GDM1 (cell line): ENCODE measurements at places on chromosomes 16 and 17.

DNA sequence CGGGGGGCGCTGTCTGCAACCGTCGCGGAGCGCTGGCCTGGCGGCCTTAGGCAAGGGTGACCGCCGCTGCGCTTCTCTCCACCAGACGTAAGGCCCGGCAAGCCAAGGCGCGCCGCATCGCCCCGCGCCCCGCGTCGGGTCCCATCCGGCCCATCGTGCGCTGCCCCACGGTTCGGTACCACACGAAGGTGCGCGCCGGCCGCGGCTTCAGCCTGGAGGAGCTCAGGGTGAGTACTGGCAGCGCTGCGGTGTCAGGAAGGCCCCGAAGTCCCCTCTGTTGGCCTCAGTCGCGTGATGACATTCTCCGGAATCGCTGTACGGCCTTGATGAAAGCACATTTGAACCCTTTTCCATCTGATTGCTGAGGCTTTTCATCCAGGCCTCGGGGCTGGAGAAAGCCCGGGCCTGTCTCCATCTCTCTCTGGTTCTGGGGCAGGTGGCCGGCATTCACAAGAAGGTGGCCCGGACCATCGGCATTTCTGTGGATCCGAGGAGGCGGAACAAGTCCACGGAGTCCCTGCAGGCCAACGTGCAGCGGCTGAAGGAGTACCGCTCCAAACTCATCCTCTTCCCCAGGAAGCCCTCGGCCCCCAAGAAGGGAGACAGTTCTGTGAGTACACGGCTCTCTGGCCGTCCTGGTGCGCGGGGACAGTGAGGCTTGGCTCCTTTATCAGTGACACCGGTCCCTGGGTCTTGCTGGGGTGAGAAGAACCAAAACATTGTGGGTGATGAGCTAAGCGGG, 831 bp downstream of the RPL13 start:
- DNase-seq = no peak

DNA sequence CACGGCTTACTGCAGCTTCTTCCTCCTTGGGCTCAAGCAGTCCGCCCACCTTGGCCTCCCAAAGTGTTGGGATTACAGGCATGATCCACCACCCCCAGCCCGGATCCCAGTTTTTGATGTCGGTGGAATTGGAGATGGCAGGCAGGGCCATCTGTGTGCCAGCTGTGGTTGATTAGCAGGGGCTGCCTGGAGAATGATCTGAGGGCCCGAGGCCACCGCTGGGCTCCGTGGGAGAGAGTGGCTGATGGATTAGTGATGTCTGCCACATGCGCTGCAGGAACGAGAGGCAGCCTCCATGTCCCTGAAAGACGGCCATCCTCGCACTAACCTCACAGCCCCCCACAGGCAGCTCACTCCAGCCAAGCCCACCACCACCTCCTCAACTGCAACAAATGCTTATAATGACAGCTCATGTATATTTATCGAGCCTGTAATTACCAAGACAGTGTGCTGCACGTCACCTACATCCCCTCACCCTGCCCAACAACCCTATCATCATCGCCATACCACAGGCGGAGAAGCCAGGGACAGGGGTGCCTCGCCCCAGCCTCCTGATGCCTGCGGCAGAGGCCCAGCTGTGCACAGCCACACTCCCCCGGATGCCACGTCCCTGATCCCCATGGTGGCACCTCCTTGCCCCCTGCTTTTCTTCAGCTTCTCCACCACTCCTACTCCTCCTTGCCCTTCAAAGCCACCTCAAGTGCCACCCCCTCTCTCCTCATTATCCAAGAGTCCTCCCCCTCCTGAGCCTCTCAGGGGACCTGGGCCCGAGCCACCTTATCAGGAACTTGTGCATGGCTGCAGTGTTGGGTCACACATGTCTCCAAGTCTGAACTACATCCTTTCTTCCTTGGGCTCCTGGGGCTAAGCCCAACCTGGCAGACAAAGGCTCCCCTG, 33.2 kb downstream of the ACTG1 start:
- no peak for DNase-seq

DNA sequence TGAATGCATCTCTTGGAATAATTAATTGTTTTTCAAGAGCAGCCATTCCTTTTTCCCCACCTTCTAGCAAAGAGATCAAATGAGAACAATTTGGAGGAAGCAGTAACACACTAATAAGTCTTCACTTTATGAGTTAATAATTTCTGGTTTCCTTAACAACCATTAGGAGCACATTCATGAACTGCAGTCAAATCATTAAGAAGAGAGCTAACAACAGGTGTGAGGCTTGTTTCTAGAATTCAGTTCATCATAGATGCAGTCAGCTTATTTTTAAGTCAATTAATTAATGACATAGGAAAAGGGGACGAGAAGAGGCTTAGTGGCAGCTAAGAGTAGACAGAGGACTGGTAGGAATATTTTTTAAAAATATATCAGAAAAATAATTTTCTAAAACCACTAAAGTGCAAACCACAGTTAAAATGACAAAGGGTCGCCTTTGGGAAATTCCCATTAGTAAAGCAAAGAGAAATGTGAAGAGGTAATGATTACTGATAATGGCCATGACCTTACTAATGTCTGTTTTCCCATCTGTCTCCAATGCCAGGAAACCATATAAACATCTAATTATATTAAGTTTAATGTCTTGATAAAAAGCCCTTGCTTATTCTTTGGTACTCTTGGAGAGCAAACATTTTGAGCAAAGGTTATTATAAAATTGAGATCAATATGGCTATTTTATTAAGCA, 184.2 kb downstream of the KCNJ2 start:
- no peak for DNase-seq

DNA sequence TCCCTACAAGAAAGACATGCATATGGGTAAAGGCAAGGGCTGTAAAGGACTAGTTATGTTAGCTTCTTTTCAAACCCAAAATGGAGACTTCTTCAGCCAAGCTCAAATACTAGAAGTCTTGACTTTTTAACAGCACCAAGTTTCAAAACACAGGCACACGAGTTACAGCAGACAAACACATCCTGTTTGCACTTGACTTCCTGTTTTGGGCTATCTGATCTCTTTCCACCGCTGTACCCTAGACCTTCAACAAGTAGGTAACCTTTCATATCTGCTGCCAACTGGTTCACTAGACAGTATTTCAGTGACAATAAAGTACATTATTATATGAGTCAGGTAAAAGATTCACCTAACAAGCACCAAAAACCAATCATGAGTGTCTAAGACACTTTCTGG, 12.3 kb downstream of the RFFL start:
- DNase-seq = no peak

GRCh38 chr16:86205521-86206245, 304.6 kb upstream of the FOXF1 start:
- no peak for DNase-seq

DNA sequence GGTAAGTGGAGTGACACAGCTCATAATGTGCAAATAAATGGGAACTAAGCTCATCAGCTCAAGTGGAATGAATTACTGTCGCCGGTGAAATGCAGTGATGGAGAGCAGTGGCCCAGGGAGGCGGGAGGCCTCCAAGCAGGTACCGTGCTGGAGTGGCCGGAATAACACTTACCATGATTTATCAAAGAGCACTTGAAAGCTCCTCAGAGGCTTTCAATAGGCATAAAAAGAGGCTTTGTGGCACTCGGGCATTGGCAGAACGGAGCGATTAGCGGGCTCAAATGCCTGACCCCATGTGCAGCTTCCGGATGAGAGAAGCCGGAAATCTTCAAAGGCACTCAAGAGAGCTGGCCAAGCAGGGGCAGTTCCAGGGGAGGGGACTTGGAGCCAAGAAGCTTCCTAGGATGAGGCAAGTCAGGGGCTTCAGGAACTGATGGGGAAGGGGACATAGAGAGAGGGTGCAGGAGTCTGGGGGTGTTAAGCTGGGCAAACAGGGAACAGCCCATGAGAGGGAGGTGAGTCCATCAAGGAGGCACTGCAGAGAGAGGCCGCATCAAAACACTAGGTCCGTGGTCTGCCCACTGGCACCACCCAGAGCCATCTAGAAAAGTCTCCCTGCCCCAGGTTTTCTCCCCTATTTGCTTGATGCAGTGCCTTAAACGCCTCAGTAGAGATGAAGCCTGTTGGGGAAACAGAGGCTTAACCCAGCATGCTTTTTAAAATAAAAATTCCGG, 144.0 kb upstream of the IRX6 start:
- no peak for DNase-seq

- no peak for DNase-seq
These were observed 51.8 kb downstream of the BEAN1 start for GRCh38 chr16:66478733-66479511.

- no peak for DNase-seq
These were observed 4.7 kb downstream of the NAGPA start for GRCh38 chr16:5028950-5029475.

GRCh38 chr17:81993729-81994592, 16.5 kb downstream of the ASPSCR1 start:
- no peak for DNase-seq

GRCh38 chr17:60381958-60382357, 10.0 kb downstream of the USP32 start:
- no peak for DNase-seq

- no peak for DNase-seq
These were observed 24.9 kb upstream of the ADAMTS18 start for GRCh38 chr16:77459534-77460254.

- no peak for DNase-seq
These were observed 53.1 kb downstream of the VAT1L start for GRCh38 chr16:77841502-77841763.

DNA sequence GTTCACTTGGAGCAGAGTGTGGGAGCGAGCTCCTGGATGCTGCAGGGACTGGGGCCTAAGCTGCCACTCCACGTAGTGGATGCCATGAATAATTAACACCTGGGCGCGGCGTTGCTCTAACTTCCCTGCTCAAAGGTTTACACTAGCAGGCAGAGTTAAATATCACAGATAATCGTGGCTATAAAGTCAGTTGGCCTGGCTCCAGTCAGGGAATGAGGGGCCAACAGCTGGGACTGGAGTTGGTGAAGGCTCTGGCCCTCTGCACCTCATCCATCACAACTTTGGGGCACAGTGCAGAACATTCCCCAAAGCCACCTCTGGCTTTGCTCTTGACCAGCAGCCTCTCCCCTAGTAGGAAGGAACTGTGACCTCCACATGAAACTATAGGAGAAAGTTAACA, 10.9 kb downstream of the HOXB4 start:
- DNase-seq = no peak

DNA sequence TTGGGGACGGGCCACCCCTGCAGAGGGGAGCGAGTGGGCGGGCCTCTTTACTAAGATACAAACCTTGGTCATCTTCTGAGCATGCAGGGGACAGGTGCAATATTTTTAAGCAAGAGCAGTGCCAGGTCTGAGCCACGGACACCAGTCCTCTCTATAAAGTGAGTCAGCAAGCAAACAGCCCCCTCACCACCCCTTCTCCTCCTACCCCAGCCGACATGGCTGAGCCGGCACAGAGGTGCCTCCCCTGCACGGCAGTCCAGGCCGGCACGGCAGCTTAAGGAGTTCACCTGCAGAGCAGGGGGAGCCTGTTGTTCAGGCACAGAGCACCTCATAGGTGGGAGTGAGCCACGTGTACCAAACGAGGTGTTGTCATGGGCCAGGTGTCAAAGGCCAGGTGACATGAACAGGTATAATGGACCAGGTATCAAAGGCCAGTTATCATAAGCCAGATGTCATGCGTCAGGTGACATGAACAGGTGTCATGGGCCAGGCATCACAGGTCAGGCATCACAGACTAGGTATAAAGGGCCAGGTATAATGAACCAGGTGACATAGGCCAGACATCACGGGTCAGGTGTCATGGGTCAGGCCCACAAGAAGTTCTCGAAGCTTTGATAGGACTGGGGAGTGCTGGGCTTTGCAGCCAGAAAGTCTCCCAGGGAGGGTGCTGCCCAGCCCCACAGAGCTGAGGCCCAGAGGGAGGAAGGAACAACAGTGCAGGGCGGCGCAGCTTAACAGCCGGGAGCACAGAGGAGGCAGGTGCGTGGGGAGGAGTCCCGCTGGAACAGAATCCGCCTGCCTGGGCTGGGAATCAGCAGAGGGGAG, 42.6 kb upstream of the ZNF469 start:
- DNase-seq = no peak

DNA sequence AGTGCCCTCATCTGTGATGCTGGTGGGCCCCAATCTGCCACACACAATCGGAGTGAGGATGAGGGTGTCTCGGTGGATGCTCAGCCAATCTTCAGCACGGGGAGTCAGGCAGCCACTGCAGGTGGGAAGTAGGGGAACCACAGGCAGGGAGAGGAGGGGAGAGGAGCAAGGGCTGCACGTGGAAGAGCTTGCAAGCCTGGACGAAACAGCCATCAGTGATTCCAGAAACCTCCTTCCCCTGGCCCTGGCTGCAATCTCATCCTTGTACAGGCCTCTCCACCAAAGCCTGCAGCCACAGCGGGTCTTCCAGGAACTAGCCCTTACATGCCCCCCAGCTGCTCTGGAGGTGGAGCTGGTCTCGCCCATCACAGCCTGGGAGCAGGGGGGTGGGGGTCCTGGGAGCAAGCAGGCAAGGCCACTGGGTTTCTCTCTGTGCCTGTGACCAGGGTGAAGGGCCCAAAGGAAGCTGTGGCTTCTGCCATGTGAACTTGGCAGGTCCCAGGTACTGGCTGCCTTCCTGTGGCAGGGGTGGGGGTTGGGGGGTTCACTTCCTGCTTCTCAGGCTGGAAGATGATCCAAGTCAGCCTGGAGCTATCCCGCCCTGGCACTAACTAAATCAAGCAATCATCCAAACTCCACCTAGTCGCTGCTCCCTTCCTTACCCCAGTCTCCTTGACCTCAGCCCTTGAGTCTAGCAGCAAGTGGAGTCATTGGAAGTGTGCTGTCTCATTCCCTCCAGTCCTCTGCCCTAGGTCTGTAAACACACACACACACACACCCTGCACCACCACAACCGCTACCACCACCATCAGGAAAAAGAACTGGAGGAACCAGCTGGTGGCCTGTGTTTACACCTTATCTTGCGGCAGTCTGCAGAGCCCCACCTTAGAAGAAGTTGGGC, 29.4 kb upstream of the MLKL start:
- DNase-seq = peak; percentile 48

- no peak for DNase-seq
These were observed 2.3 kb downstream of the GFAP start for GRCh38 chr17:44912763-44913544.

GRCh38 chr17:6077752-6078151, 7.6 kb downstream of the WSCD1 start:
- DNase-seq = no peak

- no peak for DNase-seq
These were observed at the start of gene FSCN2 for GRCh38 chr17:81527591-81528383. FSCN2 (plus strand) TSS chr17:81528377; CDS start chr17:81528532, 155 bp downstream.

- DNase-seq = no peak
These were observed 24.9 kb upstream of the CLEC18A start for GRCh38 chr16:69926241-69926640.
